Stimulated activated CD8-positive, alpha-beta memory T cell treated with anti-CD3 and anti-CD28 coated beads, Interleukin-12 subunit alpha, Interleukin-12 subunit beta, amount 100 ng/mL, for 4 hours (primary cell): ENCODE measurements at places on chromosomes 13 and 19.

DNA sequence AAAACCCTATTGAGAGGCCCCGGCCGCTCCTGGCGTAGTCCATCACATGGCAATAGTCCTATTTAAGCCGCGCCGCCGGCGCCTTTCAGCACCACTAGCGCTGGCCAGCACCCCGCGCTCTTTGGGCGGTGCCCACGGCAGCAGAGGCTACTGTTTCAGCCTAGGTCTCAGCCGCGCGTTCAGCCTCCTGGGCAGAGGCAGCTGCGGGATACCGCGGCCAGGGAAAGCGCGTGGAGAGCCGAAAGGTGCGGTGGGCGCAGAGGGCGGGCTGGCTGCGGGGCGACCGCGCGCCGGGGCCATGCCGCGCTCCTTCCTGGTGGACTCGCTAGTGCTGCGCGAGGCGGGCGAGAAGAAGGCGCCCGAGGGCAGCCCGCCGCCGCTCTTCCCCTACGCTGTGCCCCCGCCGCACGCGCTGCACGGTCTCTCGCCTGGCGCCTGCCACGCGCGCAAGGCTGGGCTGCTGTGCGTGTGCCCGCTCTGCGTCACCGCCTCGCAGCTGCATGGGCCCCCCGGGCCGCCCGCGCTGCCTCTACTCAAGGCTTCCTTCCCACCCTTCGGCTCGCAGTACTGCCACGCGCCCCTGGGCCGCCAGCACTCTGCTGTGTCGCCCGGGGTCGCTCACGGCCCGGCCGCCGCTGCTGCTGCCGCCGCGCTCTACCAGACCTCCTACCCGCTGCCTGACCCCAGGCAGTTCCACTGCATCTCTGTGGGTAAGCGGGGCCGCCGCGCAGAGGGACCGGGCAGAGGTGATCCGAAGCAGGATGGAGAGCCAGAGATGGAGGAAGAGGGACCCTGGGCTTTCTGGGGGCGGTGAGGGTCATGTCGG is at the start of gene GSX1:
Gene GSX1, plus strand, starts transcription at position 91 of the 826 bp plus-strand sequence. Its CDS starts 208 bp downstream, at position 299.
- DNase-seq = peak; percentile 7

DNA sequence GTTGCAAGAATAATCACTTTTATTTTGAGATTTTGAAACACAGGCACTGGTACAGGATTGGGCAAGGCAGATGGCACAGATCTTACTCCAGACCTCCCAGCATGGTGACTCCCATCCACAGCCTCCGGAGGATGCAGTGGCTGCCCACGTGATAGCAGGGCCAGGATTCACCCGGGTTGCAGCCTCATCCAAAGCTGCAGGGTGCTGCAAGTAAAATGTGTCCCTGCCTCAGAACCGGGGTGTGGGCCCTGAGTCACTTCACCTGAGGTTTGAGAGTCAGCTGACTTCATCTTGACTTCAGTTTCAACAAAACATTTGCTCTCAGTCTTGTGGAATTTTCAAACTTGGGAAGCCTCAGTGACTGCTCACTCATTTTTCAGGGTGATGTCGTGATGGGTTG is 201.9 kb downstream of the FGF9 start:
- no peak for DNase-seq

DNA sequence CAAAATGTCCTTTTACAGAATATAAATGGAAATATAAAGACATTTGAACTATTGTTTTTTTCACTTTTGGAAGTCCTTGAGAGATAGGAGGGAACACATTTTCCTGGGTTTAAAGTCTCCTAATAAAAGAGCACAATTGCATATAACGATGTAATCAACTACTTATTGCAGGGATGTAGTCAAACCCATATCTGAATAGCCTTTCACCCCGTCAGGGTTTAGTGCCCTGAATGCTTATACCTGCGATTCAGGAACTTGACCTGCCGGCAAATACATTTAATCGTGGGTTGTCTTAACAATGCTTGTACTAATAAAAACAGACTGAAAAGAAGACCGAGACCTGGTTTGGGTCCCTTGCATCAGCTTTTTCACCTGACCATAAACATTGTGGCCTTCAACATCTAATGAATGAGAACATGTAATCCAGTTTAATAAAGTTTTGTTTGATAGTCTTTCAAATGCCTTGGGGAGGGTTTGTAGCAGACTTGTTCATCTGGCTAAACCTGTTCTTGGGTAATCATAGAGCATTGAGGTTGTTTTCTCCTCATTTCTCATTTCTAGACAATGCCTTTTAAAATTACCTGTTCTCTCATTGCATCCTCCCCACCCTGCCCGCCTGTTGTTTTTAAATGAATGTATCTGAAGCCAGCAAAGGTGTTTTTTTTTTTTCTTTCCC is 7.0 kb downstream of the KLF5 start:
- DNase-seq = no peak

- DNase-seq = no peak
Measured at GRCh38 chr19:18771328-18772242, 19.5 kb downstream of the COMP start.

- DNase-seq = no peak
Measured at GRCh38 chr13:37127691-37128241, 22.3 kb upstream of the CSNK1A1L start.

DNA sequence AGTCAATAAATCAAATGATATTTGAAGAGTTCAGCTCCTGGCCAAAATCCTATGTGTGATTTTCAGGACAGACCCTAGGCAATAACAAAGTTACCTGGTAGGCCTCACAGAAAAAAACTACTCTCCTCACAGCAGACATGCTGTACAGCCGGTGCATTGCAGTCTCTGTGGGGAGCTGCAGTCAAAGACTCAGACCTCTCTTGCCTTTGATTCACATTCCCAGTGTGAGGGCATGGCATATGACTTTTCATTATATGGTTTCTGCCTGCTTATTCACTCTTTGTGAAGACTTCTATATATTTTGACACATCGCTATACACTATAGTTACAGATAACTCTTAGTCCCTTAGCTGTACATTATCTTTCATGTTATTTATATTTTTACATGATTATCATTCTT is 2684.3 kb upstream of the PCDH20 start:
- no peak for DNase-seq

DNA sequence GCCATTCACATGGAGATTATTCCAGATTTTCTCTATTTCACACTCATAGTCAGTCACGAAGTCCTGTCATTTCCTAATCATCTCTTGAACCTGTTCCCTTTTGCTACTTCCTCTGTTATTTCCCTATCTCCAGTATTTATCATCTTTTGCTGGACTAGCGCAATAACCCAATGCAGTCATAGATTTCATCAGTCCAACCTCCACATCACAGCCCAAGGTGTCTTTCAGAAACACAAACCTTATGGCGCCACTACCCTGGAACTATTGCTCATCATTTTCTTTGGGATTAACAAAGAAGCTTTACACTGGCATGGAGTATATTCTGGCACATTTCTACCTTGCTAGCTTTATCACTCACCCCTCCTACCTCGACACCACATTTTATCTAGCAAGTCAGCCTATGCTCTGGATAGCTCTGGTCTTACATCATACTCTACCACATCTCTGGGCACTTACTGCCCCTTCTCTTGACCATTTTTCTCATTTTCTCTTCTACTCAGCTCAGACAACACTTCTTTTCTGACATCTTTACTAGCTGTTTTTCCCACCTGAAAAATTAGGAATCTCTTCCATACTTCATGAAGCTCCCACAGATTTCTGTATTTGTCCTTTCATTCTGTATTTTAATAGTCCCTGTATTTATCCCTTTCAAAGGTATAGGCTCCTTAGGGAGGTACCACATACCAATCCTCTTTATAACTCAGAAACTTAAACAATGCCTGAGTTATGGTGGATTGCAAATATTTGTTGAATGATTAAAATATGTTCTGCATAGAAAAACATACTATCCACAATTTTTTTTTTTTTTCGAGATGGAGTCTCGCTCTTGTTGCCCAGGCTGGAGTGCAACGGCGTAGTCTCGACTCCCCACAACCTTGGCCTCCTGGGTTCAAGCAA is 534.7 kb downstream of the KLF12 start:
- DNase-seq = no peak

DNA sequence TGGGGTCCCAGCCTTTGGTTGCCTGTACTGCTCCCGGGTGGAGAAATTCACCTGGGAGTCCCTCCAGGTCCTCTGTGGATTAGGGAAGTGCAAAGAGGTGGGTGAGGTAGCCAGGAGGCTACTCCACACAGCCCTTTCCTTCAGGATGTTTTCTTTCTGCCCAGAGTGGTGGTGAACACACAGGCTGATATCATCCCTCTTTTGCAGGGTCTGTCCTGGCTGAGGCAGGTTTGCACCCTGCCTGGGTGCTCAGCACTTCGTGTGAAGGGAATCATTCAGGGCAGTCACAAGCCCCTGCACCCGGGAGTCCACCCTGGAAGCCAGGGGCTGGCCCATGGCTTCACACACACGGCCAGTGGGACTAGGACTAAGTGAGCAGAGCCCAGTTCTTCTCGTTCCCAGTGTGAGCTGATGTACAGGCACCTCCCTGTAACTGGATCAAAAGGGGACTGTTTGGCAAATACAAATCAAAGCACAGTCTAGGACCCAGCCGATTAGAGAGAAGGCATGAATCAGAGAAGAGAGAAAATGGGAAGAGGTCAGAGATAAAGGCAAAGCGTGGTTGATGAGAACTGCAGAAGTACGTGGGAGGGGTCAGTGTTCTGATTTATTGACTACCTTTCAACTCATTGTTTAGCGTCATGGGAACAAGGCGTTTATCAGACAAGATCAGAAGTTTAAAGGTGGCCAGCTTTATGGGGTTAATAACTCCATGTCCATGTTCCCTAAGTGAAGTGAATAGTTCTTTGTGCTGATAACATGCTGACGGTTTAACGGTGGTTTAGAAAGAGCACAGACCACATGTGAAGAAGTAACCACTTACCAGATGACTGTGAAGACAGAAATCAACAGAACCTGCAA is 30.4 kb upstream of the SPATA13 start:
- no peak for DNase-seq

- DNase-seq = no peak
Measured at GRCh38 chr19:21484631-21485030, 20.8 kb upstream of the ZNF429 start.

DNA sequence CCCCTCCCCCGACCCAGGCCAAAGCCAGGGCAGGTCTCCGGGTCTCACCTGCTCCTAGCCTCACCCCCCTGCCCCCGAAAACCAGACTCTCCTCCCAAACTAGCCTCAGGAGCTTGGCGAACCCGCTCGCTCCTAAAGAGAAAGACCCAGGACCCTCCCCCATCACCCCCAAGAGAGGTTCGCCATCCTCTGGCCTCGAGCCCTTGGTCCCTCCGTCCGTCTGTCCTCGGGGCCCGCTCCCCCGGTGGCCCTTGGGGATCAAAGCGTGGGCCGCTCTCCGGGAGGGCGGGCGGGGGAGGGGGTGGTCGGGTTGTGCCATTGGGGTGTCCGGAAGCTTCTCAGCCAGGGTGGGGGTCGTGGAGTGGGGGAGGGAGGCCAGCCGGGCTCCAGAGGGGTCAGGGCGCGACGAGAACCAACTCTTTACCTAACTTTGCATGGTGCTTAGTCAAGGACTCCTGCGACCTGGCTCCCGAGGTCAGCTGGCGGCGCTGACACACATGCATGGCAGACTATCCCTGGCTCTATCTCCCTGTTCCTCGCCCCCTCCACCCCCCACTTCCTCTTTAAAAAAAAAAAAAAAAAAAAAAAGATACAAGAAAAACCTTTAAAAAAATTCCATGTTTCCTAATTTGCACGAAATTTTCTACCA is 15.6 kb downstream of the SMIM24 start:
- DNase-seq = no peak

DNA sequence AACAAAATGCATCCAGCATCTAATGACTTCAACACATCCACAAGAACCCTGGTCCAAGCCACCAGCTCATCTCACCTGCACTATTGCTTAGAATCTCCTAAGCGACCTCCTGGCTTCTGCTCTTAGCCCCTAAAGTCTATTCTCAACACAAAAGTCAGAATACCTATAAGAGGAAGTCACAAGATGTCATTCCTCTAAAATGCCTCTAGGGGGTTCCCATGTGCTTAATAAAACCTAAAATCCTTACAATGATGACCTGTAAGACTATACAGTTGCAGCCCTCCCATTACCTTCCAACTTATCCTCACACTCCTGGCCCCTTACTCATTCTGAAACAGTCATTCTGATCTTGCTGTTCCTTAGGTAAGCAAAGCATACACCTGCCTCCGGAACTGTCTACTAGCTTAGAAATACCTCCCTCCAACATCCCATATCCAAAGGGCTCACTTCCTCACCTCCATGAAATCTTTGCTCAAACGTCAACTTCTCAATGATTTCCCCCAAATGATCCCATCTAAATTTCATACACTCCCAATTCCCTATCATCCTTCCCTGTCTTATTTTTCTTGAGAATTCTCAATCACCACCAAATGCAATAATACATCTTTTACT is 10.0 kb downstream of the ATP7B start:
- no peak for DNase-seq

DNA sequence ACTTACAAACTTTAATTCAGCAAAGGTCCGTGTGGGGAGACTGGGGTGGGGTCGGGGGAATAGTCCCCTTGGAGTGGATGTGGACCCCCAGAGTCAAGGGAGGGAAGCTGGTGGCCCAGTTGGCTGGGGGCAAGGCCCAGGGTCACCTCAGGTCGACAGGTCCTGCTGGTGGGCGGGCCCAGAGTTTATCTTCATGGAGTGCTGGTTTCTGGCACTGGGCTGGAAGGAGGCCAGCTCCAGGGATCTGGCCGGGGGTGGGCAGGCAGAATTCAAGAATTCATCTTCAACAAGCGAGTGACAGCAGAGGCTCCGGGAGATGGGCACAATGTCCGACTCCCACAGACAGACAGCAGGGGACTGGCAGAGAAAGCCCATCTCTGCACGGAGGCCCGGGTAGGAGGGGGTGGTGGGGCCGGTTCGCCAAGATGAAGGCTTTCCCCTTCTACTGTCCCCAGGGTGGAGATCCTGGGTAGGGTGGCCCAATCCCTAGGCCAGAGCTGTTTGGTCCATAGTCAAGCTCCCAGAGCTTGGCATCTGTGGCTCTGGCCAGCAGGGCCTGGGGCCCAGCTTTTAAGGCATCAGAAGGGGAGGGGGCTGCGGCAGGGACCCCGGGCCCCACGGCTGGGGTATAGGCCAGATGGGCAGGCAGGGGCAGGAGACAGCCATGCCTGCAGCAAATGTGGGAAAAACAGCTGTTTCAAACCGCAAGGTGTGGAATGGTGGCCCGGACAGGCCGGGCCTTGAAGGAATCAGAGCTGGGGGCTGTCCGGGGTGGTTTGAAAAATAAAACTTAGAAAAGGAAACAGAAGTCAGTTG is 622 bp upstream of the FDX2 start:
- DNase-seq = no peak

- no peak for DNase-seq
Measured at GRCh38 chr13:74090869-74091605, 43.2 kb downstream of the KLF12 start.

DNA sequence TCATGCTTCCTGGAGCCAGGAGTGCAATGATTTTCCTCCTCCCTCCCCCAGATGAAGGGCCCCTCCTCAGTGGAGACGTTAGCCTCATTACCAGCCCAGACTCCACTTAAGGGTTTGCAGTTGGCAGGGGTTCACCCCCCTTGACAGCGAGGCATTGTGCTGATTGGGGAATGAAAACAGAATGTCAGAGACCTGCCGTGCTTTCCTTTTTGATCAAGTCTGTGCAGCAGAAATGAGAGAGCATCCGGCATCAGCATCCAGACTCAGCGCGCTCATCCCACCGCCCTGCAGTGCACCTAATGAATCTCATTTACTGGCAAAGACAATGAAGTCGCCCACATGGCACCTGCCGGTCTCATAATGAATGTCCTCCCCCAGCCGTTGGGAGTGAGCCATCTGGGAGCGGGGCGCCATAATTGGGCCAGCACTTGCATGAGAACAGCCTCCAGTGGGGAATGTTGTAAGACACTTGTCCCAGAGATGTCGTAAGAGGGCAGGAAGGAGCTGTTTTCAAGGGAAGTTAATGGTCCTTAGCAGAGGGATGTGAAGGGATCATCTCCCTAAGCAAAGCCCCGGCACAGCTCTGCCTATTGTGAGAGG is 98.3 kb upstream of the UQCRFS1 start:
- no peak for DNase-seq
